ENCODE measurements at places on chromosomes 3 and 15. TPM values are rescaled to one million over a fixed set of nuclear protein-coding genes. Genes with fewer than 3 reads are reported as not detected.

TP63 gene
- total RNA-seq, result 0.12 TPM

NOX5 gene
- total RNA-seq, result 0.16 TPM

SIN3A gene
- 30.0 TPM for total RNA-seq

DNAH12 gene
- not detected for total RNA-seq

SLC12A1 gene
- not detected for total RNA-seq

CAPN3 gene
- total RNA-seq, result 0.15 TPM

SLC9C1 gene
- not detected for total RNA-seq

COL6A6 gene
- not detected for total RNA-seq

GABRA5 gene
- total RNA-seq, result 114 TPM

TRPC1 gene
- total RNA-seq, result 4.7 TPM

HIGD2B gene
- total RNA-seq, result not detected

GOLGA8A gene
- 7.9 TPM for total RNA-seq

MYL3 gene
- not detected for total RNA-seq

DGKG gene
- total RNA-seq, result 8.8 TPM

GOLGA8G gene
- total RNA-seq, result not detected

FGD5 gene
- total RNA-seq, result 0.06 TPM

GRIP2 gene
- total RNA-seq, result 1.6 TPM

CLRN1 gene
- total RNA-seq, result not detected

SEMA3G gene
- total RNA-seq, result 0.13 TPM

SV2B gene
- total RNA-seq, result not detected

TLR9 gene
- total RNA-seq, result 0.09 TPM

IL5RA gene
- not detected for total RNA-seq

GOLGA6A gene
- 0.09 TPM for total RNA-seq

FAM43A gene
- total RNA-seq, result 15.3 TPM

GOLGA8M gene
- not detected for total RNA-seq

UROC1 gene
- not detected for total RNA-seq

PPP2R3A gene
- total RNA-seq, result 1.1 TPM

KBTBD12 gene
- not detected for total RNA-seq

GABRB3 gene
- 76.9 TPM for total RNA-seq

TUSC7 gene
- total RNA-seq, result not detected

ALDH1L1 gene
- 0.08 TPM for total RNA-seq

P3H2 gene
- 24.9 TPM for total RNA-seq

CAMP gene
- total RNA-seq, result not detected

LRTM1 gene
- not detected for total RNA-seq

PARP6 gene
- total RNA-seq, result 62.4 TPM

CDHR4 gene
- 0.21 TPM for total RNA-seq

COL6A5 gene
- total RNA-seq, result not detected

ITIH1 gene
- total RNA-seq, result not detected

UBA7 gene
- total RNA-seq, result 0.72 TPM

SAMMSON gene
- total RNA-seq, result not detected

ATP13A5 gene
- not detected for total RNA-seq

LRRC34 gene
- total RNA-seq, result not detected

LMAN1L gene
- total RNA-seq, result not detected

INSYN1 gene
- 1.9 TPM for total RNA-seq

PAK6 gene
- 0.65 TPM for total RNA-seq

WDR49 gene
- not detected for total RNA-seq

GADL1 gene
- not detected for total RNA-seq

CD200R1 gene
- 0.06 TPM for total RNA-seq
